ENCODE measurements at places on chromosomes 3 and 15.

DNA sequence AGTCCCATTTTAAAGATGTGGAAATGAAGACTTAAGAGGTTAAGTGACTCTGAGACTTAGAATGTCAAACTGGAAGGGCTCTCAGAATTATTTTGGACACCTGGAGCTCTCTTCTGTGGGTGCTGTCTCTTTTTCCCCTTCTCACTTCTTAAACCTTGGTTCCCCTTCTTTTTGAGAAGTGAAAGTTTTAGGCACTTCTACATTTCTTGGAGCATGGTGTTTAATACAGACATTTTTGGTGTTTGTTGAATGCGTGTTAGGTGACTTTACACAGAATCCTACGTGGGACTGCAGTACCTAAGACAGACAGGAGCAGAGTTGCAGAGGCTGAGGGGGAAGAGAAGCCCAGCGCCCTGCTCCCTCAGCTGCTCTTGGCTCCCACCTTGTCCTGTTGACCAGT is 133.3 kb downstream of the MDFIC2 start:
- DNase-seq, result no peak

DNA sequence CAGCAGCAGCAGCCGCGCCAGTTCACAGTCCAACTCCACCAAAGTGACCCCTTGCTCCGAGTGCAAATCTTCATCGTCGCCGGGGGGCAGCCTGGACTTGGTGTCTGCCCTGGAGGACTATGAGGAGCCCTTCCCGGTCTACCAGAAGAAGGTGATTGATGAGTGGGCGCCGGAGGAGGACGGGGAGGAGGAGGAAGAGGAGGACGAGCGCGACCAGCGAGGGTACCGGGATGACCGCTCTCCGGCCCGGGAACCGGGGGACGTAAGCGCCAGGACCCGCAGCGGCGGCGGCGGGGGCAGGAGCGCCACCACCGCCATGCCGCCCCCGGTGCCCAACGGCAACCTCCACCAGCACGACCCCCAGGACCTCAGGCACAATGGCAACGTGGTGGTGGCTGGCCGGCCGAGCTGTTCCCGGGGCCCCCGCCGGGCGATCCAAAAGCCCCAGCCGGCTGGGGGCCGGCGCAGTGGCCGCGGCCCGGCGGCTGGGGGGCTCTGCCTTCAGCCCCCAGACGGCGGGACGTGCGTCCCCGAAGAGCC is 224.1 kb upstream of the IL12A start:
- no peak for DNase-seq

DNA sequence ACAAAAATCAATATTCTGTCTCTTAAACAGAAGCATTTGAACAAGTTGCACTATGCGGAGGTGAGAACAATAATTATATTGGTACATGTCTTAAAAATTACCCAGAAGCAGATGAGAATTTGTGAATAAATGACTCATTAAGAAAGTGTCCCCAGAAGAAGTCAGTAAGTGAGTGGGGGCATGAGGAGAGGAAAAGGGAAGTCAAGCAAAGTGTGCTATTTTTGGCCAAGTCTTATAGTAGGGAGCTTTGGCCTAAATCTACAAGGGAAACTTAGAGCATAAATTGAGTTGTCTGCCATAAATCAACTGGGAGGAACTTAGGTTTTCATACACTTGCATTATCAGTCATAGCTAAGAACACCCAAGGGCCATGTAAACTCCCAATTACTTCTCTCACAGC is 86.9 kb upstream of the SATB1 start:
- DNase-seq, result no peak

- DNase-seq, result no peak
Measured at GRCh38 chr3:170741756-170742529, 128.1 kb downstream of the RPL22L1 start.

DNA sequence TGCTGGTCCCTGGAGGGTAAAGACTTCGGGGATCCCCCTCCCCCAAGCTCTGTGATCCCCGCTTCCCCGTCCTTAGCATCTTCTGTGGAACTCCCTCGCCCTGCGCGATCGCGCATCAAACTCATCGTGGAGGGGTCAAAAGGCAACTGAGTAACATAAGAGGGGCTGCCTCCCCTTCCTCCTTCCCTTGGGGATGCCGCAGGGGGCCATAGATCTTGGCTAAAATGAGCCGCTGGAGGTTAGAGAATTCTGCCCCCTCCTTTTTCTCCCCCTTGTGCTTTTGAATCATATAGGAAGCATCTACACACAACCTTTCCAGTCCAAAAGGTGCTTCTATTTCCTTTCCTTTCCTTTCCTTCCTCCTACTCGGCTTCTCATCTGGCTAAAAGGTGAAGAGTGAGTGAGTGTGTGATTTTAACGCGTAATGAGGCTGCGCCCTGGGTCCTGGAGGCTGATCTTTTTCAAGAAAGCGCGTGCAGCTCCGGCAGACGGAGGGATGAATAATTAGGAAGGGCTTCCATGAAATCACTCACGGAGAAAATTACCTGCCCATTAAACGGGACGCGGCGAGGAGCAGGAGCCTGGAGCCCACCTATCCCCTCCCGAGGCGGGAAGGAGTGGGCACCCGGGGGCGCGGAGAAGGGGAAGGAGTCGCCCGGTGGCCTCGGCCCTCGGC is 831 bp upstream of the ROBO2 start:
- no peak for DNase-seq

- DNase-seq, result no peak
Measured at GRCh38 chr3:16721494-16721893, 116.3 kb upstream of the DAZL start.

- no peak for DNase-seq
Measured at GRCh38 chr3:72678380-72678779, 169.9 kb downstream of the SHQ1 start.

DNA sequence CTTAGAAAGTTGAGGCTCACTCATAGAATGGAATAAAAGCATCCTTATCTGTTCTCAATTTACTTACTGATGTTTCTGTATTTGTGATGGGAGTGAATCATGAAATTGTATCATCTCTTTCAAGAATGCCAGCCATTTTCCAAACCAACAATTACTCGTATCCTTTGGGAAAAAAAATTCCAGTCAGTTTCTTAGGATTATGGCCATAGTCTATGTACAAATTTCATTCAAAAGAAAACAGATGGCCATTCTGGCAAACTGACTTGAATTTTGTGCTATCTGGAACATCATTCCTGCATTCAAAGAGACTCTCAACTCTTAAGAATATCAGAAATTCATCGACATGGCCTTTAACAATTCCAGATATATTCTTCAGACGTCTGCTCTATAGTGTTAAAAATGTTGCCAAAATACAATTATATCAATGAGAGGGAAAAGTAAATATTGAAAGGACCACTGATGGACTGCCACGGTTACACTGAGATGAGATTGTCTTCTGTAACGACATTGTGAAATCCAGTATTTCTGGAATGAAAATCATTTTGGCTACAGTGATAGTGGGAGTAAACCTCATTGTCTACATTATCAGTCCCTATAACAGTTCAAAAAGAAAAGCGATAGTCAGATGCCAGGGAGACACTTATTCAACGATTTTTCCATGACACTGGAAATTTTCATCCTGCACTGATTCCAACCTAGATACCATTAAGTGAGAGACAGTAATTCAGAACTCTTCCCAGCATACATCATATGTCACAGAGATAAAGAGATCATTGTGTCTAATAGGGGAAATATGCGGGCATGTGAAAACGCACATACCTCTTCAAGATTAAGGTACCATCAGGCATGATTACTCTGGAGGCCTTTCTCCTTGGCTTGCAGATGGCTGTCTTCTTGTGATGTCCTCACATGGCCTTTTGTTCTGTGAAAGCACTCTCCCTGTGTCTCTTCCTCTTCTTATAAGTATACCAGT is 953.8 kb upstream of the ALCAM start:
- DNase-seq, result no peak

GRCh38 chr3:108562565-108562964 is 26.7 kb downstream of the CIP2A start:
- no peak for DNase-seq

GRCh38 chr15:79965846-79966630 is 5.0 kb downstream of the BCL2A1 start:
- no peak for DNase-seq

DNA sequence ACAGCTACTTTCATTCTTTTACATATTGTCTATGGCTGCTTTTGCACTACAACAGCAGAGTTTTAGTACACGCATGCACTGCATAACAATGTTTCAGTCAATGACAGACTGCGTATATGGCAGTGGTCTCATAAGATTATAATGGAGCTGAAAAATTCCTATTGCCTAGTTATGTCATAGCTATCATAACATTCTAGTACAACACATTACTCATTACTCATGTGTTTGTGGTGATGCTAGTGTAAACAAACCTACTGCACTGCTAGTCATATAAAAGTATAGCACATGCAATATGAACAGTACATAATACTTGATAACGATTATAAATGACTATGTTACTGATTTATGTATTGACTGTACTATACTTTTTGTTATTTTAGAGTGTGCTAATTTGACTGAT is 47.9 kb downstream of the QTRT2 start:
- DNase-seq, result no peak

DNA sequence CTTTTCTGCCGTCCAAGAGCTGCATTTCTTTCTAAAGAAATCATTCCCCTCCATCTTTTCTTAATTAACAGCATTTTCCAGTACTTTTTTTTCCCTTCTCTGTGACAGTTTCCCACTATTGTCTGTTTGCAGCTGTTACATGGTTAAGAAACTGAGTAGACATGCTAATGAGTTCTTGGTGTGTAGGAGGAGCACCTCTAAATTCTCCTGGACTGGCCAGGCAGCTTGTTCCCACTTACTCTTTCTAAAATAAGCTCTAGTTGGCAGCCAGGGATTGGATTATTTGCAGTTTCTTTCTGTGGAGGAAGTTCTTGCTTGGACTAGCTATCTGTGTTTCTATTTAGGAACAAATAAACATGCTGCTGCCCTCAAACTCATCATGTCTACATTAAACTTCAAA is 235.1 kb upstream of the GAP43 start:
- DNase-seq, result no peak

DNA sequence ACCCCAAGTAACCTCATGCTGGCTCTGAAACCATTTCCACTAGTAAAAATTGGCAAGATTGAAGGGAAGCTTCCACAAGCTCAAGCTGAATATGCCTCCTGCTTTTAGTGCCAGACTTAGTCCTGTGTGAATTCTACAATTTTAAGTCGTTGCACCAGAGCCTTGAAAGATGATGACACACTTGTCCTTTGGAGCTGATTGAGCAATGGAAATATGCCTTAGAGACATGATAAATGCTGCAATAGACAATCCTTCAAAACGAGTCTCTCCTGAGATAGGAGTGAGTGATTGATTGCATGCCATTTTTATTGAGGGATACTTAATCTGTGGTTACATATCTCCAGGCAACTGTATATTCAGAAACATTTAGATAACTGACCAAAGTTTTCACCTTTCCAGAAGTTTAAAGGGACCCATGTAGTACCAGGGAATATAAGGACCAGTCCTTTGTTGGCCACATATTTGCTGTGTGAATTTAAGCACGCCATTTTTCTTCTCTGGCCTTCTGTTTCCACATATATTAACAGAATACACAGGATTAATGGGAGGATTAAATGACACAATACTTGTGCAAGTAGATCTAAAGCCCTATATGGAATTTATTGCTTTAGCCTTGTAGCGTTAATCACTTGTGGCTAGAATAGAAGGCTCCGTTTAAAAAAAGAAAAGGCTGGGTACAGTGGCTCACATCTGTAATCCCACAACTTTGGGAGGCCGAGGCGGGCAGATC is 65.1 kb downstream of the PPARG start:
- no peak for DNase-seq

DNA sequence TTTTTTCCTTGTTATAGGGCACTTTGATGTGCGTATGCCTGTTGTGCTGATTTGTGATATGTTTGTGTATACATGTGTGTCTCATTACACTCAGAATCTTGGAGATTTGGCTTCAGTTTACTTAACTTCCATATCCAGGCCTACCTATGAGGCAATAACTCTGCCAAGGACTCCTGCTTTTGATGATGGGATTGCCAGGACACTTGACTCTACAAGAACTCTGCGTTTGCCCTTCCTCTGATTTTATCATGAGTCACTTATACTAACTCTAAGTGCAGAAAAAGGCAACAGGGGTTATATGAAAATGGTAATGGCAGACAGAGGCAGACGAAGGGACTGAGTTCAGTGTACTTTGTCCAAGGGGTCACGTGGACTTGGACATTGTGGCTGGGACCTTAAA is 33.6 kb downstream of the MCTP2 start:
- no peak for DNase-seq

DNA sequence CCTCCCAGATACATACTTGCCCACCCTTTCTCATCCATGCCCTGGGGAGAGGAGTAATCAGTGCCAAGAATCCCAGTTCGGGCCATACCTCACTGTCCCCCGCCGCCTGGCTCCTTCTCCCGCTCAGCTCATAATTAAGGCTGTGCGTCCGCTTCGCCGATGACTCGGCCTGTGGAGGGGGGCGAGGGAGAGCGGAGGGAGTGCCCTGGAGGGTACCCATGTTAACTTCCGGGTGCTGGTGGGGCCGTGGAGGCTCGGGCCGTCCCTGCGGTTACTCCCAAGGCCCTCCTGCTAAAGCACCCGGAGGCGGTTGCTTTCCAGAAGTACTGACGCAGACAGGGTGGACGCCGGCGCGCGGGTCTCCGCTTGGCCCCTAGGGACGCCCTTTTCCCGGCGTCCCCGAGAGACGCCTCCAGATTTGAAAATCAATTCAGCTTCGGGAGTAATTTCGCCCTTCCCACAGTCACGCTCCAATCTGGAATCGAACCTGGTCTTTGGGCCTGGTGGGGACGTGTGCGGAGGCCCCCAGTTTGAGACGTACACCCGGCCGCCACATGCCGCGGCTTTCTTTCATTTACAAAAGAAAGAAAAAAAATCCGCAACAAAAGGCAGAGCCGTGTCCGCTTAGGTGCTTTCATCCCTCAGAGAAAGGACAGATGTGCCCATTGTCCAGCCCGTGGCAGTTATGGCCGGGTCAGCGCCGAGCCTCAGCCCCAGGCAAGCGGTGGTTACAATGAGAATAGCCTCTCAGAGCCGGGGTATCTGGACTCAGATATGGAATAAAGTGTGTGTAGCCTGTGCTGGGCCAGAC is 1.0 kb upstream of the ONECUT1 start:
- DNase-seq, result no peak

DNA sequence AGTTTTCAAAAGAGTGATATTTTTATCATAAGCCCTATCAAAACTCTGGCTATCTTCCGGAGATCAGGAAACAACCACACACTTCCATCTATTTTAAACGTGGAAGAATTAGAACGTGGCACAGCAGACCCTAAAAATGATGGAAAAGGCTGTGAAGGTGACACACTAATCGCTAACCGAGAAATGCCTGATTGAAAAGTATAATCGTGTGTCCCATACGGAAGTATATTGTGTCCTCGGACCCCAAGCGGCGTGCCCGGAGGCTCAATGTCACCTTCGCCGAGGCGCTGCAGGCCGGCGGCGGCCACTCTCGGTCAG is 642 bp downstream of the COX5A start:
- no peak for DNase-seq

GRCh38 chr3:54087581-54088410 is 34.6 kb upstream of the CACNA2D3 start:
- no peak for DNase-seq

DNA sequence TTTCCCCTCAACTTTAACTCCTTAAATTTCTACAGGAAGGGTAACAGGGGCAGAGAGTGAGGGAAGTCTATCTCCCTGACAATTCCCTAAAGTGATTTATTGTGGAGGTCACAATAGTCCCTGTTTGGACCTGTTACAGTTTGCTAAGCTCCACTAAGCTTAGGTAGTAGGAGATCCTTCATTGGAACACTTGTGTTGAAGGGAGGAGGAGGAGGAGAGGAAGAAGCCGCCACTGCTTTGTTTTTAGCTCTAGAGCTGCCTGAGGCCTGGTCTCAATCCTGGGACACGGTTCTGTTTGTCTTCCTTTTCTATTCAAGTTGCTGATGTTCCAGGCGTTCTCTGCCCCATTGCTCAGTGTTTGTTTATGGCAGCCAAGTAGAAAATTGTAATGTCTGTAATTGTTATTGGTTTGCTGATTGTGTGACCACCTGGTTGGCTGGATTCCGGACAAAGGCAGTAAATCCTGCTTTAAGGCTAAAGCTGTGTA is 48.4 kb downstream of the HES1 start:
- no peak for DNase-seq
